CD4-positive, alpha-beta T cell treated with Interleukin-2 at 100 ng/mL for 4 hours (primary cell): ENCODE measurements at places on chromosomes 16 and 17.
A peak's percentile ranks its signal among the peaks of the same experiment; 100 is the strongest.

DNA sequence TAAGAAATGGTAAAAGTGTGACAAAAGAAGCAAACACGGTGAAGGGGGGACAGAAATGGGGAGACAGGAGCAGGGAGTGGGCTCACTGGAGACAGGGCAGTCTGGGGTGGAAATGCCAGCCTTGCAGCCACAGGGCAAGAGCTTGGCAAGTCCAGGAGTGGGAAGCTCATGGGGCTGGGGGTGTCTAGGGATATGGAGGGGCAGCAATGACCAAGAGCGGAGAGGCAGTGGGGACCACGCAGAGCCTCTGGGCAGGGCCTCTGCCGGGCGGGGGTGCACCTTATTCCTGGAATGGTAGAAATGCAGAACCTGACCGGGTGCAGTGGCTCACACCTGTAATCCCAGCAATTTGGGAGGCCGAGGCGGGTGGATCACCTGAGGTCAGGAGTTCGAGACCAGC is 12.6 kb downstream of the SLC5A10 start:
- DNase-seq: no peak

GRCh38 chr17:76208120-76208519 is 32.2 kb downstream of the RNF157 start:
- DNase-seq: peak; percentile 56

DNA sequence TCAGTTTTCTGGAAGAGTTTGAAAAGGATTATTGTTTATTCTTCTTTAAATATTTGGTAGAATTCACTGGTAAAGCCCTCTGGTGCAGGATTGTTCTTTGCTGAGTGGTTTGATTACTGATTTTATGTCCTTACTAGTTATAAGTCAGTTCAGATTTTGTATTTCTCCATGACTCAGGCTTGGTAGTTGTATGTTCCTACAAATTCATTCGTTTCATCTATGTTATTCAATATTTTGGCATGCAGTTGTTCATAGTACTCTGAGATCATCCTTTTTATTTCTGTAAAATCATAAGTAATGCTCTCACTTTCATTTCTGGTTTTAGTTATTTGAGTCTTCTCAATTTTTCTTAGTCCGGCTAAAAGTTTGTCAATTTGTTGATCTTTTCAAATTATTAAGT is 58.1 kb upstream of the CRYM start:
- no peak for DNase-seq

GRCh38 chr16:2530629-2531318 is 434 bp downstream of the CEMP1 start:
- DNase-seq: no peak

DNA sequence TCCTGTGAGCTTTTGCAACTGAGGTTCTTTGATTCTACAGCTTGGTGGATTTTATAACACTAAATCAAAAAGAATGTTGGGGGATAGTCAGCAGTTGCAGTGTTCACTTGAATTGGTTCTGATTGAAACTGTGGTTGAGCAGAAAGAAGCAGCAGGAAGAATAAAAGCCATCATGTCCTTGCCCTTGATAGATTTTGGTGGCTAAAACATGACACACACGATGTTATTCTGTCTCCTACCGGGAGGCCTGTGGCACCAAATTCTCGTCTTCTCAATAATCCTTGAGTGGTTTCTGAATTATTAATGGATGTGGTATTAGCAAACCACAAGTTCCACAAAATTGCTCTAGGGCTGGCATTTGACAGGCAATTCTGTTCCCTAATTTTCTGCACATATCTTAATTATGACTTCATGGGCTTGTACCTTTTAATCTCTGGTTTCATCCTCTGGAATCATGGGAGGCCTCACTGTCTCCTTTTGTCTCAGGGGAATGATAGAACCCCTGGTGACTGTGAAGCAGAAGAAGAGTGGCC is 338.2 kb downstream of the SNX29 start:
- no peak for DNase-seq

DNA sequence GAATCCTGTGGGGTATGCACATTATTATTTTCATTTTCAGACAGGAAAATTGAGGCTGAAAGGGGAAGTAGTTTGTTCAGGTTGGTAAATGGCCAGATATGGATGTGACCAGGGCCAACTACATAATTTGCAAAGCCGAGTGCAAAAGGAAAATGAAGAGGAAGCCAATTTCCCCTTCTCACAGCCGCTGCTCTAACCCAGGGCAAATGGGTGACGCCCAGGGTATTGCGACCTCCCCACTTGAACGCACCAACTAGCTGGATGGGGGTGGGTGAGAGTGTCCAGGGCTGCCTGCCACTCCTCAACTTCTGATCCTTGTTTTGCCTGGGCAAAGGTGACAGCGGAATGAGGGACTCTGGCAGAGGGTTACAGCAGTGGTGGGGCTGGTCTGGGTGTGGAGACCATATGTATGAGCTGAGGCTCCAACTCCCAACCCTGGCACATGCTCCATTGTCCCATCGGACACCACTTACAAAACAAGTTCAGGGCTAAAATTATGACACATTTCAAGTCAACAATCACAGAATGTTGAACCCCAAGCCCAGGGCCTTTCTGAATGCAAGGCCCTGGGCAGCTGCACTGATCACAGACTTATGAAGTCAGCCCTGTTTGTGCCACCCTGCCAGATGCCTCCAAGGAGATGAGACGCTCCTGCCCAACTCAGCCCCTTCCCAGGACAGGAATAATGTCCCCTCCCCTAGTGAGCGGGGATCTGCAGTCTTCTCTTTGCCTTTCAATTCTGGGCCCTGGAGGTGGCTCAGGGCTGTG is 1.7 kb downstream of the ANKRD40CL start:
- DNase-seq: no peak

DNA sequence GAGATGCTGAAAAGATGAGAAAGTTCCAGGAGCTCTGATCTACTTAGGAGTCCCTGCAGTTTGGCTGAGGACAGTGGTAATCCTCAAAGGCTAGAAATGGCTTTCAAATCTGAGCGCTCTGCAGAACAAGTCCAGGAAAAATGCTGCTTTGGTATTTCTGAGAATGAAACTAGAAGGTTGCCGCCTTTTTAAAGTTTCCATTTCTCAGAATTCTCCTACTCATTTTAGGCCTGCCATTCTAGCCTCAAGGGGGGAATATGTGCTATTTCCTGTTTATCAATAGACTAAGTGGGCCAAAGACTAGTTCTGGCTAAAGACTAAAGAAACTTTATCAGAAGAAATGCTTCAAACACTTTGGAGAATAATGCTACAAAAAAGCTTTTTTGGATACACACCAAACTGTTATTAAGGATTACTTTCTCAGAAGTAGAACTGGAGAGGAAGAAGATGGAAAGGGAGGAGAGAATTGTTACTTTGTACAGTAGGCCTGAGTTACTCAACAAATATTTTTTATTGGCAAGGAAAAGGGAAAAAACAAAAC is at the start of gene SLFN12L:
Gene SLFN12L (minus strand): TSS at position 78 of the 541 bp plus-strand sequence. CDS start 15,314 bp downstream, outside the sequence.
- peak; percentile 91 for DNase-seq

- DNase-seq: peak; percentile 75
Measured at GRCh38 chr17:75877752-75878173, 618 bp downstream of the TRIM47 start.

DNA sequence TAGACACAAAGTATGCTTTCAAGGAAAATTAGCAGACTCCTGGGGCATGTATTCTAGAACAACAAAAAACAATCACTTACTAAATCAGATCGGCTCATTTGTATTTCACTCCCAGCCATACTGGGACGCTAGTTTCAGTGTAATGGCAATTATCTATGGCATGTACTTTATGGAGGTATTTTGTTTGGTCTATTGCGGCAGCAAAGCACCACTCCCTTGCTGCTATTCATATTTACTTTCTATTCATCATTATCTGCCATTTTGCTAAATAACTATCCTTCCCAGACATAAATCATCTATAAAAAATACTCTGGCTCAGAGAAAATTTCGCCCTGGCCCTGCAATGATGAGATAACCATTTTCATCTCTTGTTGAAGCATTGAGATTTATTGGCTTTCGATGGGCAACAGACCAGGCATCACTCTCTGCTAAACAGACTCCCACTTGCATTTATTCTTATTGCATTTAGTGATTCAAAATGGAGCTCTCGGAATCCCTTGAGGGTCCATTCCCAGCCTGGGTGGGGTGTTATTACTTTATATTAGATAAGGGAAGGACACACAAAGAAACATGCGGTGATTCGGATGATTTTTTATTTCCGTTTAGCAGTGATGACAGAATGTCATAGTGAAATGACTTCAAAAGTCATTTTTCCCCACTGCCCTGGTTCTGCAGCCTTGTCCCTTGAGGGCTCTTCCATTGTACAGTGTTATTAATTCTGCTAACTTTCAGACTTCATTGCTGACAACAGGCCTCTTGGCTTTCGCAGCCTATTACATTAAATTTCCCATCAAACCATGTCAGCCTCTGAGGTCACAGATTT is 225.8 kb downstream of the IRX3 start:
- no peak for DNase-seq

DNA sequence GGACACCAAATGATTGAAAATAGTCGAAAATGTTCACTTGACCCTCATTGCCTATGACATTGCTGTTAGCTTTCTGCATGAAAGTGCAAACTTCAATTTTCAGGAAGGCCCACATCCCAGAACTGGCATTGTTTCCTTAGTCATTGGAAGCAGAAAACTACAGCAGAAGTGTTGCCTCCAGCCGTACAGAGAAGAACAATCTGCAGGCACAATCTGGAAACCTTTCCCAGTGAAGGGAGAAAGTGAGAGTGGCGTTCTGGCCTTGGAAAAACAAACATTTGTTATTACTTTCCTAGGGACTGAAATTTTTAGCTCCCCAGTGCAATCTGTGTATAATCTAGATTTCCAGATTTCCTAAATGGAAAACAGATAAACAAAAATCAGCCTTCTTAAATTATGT is 529.5 kb upstream of the RBFOX1 start:
- no peak for DNase-seq

- DNase-seq: no peak
Measured at GRCh38 chr17:8794636-8795035, 4.5 kb downstream of the MFSD6L start.

DNA sequence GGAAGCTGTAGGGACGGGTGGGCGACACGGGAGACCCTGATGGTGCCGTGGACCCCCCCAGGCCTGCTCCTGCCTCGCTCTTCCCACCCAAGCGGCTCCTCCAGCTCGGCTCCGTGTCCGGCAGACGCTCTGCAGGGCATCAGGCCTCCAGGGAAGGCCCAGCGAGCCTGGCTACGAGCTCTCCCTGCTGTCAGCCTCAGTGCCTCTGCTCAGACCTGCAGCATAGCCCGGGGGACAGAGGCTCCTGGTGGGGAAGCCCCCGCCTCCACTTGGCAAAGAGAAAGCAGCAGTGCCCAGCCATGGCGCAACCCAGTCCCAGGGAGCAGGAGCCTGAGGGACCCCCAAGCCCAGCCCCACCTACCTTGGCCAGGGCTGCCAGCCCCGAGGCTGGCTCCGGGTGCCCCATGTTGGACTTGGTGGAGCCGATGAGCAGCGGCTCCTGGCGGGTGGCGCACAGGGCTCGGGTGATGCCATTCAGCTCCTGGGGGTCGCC is 5.9 kb downstream of the FASN start:
- no peak for DNase-seq

DNA sequence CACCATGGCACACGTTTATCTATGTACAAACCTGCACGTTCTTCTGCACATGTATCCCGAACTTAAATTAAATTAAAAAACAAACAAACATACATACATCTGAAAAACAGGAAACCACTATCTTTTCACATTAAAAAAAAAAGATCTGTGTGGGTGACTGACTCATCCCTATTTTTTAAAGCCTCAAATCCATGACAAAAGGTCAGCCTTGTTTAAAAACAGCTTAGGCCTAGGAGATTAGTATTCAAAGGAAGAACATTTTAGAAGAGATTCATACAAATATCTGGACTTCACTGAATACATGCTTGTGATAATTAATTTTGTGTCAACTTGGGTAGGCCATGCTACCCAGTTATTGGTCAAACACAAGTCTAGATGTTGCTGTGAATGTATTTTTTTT is 4.7 kb upstream of the PRKAR1A start:
- DNase-seq: no peak

DNA sequence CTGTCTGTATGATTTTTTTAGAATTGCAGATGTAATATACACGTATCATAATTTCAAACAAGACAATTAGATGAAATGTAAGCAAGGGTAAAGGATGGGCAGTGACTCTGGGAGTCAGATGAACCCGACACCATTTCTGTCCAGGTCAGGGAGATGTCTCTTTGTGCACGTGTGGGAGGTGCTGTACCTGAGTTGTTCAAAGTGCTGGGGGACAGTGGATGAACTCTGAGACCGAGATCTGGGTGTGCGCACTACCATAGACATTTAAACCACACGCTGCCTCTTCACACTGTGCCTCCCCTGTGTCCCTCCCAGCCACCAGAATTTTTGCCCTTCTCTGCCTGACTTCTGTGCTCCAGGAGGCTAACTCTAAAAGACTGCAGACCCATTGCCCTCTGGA is 5.9 kb upstream of the RGS9 start:
- DNase-seq: no peak

GRCh38 chr16:31216422-31217135 is at the start of gene PYDC1:
TSS of gene PYDC1 (minus strand) at chr16:31217135. CDS start at chr16:31217028, 107 bp downstream.
- DNase-seq: no peak

DNA sequence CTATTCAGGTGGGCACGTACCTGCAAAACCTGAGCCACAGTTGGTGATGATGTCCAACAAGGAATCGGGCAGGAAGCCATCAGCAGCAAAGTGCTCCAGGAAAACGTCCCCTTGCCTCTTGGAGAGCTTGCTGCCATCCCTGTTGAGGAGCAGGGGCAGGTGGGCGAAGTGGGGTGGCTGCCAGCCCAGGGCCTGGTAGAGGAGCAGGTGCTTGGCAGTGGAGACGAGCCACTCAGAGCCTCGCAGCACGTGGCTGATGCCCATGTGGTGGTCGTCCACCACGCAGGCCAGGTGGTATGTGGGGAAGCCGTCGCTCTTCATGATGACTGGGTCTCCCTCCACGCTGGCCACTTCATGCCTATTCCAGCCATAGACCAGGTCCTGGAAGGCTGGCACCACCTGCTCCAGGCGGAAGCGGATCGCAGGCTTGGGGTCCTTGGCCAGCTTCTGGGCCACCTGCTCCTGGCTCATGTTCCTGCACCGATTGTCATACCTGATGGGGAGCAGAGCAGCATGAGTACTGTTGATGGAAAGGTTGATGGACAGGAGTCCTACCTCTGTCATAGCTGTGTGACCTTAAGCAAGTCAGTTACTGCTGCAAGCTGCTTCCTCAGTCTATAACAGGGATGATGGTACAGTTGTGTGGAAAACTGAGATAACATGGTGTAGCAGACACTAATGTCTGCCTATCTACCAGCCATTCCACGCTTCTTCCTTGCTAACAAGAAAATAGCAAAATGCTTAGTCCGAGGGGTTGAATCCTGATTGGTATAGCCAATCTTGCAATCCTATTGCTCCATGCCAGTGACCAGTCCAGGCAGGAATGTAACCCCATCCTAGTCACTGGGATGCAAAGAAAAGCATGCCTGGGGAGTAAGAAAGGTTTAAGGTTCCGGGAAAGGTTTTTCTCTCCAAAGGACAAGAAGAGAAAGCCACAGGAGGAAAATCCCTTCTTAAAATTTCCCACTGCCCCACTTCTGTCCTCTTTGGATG is 22.0 kb downstream of the EARS2 start:
- DNase-seq: no peak

DNA sequence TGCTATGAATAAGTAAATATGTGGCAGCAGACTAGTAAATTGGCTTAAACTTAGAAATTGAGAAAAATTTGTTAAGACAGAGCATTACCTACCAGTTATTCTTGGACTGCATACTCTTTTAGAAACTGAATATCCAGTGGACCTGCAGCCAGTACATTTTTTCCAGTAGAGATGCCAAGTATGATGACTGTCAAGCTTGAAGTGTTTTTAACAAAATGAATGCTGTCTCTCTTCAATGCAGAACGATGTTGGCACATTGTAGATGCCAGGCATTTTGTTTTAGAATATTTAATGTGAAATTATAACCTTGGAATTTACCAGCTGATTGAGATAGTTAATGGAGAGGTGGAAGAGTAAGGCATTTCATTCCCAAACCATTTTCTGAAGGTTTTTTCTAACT is 52.5 kb downstream of the NFAT5 start:
- no peak for DNase-seq

GRCh38 chr17:17351901-17352781 is 49.0 kb downstream of the NT5M start:
- DNase-seq: no peak
